PC-3 (cell line): ENCODE measurements at places on chromosomes 5 and 9. TPM values are rescaled to one million over a fixed set of nuclear protein-coding genes. Genes with fewer than 3 reads are reported as not detected.
A peak's percentile ranks its signal among the peaks of the same experiment; 100 is the strongest.

Gene SPARC
- total RNA-seq = 0.86 and 2.7 TPM in 2 replicates

Gene PCDHB13
- total RNA-seq = 0.40 and 0.52 TPM in 2 replicates

Gene ENG
- 1.1 and 1.2 TPM in 2 replicates for total RNA-seq

Gene ORM2
- total RNA-seq = not detected in 2 replicates

Gene RABGAP1
- 12.7 and 16.5 TPM in 2 replicates for total RNA-seq

Gene ECM2
- total RNA-seq = 0.29 TPM in 1 of 2 replicates, not detected in the other

Gene MED27
- 22.7 and 38.4 TPM in 2 replicates for total RNA-seq

Gene CCL27
- total RNA-seq = not detected in 2 replicates

Gene GZMA
- total RNA-seq = not detected in 2 replicates

Gene PDLIM7
- 159 and 195 TPM in 2 replicates for total RNA-seq

DNA sequence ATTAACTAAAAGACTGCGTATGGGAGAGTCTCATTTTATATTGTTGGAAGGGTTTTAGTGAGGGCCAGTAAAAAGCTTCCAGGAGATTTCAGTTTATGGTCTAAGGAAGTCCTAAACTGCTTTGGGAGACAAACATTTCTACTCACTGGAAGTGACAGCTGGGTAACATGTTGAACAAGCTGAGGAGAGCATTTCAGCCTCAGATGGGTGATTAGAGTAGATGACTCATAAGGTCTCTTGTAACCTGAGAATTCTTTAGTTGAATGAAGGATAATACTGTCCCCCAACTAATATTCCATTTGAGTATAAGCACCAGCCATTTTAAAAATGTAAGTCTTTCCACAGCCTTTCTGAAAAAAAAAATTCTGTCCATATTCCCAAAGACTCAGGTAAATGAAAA lies 218.0 kb upstream of the C9orf72 start:
- no peak overlapping the region for H3K27ac ChIP-seq
- H3K4me3 ChIP-seq = no peak overlapping the region
- H3K36me3 ChIP-seq = no peaks in the 10 kb centered on the region
- peak; percentile 15 for DNase-seq

- no peaks in the 10 kb centered on the region for H3K4me1 ChIP-seq
- H3K4me3 ChIP-seq = no peak overlapping the region
Observed at GRCh38 chr5:34991486-34992238, 56.1 kb downstream of the AGXT2 start.

- H3K36me3 ChIP-seq = no peaks in the 10 kb centered on the region
- peak; percentile 69 for DNase-seq
- peaks cover 14% of the 10 kb centered on the region for H3K4me1 ChIP-seq
- no peaks in the 10 kb centered on the region for H3K27me3 ChIP-seq
- no peak overlapping the region for H3K4me3 ChIP-seq
- H3K27ac ChIP-seq = no peak overlapping the region
Observed at GRCh38 chr9:80061940-80062339, 490.2 kb downstream of the TLE4 start.

DNA sequence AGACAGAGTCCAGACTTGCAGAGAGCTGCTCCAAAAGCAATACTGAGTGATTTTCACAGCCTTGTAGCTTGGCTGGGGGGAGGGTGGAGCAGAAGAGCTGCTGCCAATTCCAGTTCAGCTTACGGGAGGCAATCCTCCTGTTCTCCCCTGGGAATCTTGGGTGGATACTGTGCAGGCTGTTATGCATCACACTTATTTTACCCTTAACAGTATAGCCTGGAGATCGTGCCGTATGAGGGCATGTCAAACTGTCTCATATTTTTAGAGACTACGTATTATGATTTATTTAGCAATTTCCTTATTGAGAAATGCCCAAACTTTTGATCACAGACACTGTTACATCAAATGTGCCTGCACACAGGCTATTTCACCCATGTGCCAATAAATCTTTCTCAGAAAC lies 85.2 kb downstream of the BASP1 start:
- H3K27ac ChIP-seq = peak overlapping the region; percentile 26; the same call in 1 of the 2 replicates
- peaks cover 35% of the 10 kb centered on the region for H3K4me1 ChIP-seq
- H3K27me3 ChIP-seq = no peaks in the 10 kb centered on the region
- H3K4me3 ChIP-seq = no peak overlapping the region
- DNase-seq = no peak

DNA sequence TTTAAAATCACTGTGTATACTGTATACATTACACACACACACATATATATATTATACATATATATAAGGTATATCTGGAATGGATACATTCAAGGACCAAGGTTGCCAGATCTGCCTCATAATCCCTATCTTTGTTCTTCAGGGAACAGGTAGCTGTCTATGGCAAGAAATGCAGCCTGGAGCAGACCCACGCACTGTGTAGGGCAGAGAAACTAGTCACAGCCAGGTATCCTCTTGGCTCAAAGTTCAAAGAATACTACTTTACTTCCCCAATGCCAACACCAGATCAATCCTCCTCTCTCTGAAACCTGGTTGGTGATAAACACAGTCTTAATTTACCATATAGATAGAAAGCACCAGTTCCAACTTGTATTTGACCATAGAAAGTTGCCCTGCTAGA lies 313.6 kb downstream of the PRELID2 start:
- H3K4me1 ChIP-seq = no peaks in the 10 kb centered on the region
- no peak for DNase-seq
- H3K27me3 ChIP-seq = no peaks in the 10 kb centered on the region
- no peak overlapping the region for H3K27ac ChIP-seq
- H3K36me3 ChIP-seq = no peaks in the 10 kb centered on the region

DNA sequence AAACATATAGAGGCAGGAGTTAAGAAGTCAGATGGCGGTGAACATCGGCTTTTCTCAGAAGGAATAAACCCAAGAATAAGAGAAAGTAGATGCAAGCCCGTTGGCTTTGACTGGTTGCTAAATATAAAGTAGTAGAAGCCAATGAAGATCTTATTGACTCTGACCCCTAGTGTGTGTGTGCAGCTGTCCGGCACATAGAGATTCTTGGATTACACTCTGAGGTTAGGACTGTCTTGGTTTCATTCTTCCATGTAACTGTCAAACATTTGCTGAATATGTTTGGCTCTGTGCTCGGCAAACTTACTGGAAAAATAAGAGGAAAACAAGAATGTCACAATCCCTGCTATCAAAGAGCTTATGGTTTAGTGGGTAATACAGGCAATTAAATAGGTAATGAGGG lies 54.9 kb downstream of the ASTN2 start:
- H3K4me1 ChIP-seq = no peaks in the 10 kb centered on the region
- no peak overlapping the region for H3K4me3 ChIP-seq
- H3K36me3 ChIP-seq = no peaks in the 10 kb centered on the region
- no peaks in the 10 kb centered on the region for H3K27me3 ChIP-seq

DNA sequence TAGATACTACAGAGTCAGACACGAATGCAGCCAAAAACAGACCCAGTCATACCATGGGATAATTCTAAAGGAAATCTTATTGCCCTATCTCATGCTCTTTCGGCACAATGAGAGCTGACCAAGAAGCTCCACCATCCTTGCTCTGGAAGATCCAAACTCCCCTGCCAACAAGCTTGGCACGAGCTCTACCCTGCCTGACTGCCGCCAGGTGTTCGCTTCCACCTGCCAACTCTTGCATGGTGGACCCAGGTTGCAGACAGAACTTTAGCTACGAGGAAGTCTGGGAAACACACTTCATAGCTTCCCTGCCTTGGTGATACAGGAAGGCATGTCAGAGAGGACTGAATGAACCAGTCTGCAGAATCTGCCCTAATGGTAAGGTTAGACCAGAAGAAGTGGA lies 355.0 kb downstream of the DRD1 start:
- no peaks in the 10 kb centered on the region for H3K36me3 ChIP-seq
- no peak overlapping the region for H3K4me3 ChIP-seq
- H3K27me3 ChIP-seq = no peaks in the 10 kb centered on the region
- no peak for DNase-seq

DNA sequence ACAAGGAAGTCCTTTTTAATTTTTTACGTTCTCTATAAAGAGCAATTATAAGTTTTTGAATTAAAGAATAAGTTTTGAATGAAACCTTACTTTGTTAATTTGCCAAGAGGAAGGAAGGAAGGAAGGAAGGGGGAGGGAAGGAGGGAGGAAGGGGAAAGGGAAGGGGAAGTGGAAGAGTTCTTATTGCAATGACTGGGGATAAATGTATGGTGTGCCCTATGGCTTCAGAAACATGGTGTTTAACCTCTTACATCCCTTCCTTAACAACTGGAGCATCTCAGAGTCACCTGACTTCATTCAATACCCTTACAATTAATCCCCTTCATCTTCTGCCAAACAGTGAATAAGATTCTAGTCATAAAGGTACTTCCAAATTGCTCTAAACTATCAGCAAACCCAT lies 16.0 kb downstream of the CEMIP2 start:
- no peaks in the 10 kb centered on the region for H3K27me3 ChIP-seq
- H3K27ac ChIP-seq = no peak overlapping the region
- no peaks in the 10 kb centered on the region for H3K36me3 ChIP-seq
- H3K4me3 ChIP-seq = no peak overlapping the region

DNA sequence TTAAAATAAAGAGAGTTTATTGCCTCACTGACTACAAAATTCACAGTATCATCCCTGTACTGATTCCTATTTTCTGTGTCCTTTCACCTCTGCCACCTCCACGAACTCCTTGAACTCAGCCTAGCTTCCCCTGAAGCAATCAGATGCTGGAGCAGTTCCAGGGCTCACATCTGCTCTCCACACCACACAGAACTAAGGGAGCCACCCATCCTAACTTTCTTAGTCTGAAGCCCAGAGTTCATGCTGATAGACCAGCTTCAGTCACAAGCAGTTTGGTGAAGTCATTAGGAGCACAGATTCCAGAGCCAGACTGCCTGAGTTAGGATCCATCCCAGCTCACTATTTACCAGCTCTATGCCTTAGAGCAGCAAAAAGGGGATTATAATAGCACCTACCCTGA lies 15.6 kb upstream of the EPB41L4A start:
- no peak for DNase-seq
- H3K27me3 ChIP-seq = peaks cover 18% of the 10 kb centered on the region; the same call in 1 of the 2 replicates
- no peaks in the 10 kb centered on the region for H3K4me1 ChIP-seq
- H3K36me3 ChIP-seq = no peaks in the 10 kb centered on the region

GRCh38 chr9:121881920-121882500 lies 211.1 kb downstream of the TTLL11 start:
- H3K4me3 ChIP-seq = no peak overlapping the region
- no peaks in the 10 kb centered on the region for H3K4me1 ChIP-seq
- H3K27ac ChIP-seq = no peak overlapping the region
- no peaks in the 10 kb centered on the region for H3K27me3 ChIP-seq
- H3K36me3 ChIP-seq = no peaks in the 10 kb centered on the region

- DNase-seq = no peak
- no peaks in the 10 kb centered on the region for H3K36me3 ChIP-seq
- peaks cover 57% of the 10 kb centered on the region for H3K27me3 ChIP-seq
- H3K4me1 ChIP-seq = no peaks in the 10 kb centered on the region
Observed at GRCh38 chr5:6961123-6961522, 247.9 kb downstream of the TENT4A start.

DNA sequence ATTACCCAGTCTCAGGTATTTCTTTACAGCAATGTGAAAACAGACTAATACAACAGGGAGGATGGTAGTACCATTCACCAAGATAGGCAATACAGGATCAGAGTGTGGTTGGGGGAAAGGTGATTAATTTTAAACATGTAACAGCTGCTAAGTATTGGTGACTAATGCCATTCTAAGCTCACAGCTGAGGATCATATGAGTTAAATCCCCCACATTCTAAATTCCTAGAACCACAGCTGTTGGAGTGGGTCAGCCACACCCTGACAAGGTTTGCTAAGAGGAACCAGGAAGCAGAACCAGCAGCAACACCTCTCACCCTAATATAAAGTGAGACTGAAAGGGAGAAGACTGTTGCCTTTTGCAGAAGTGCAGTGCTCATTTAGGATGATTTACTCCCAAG lies 24.8 kb downstream of the HSPB3 start:
- H3K4me3 ChIP-seq = no peak overlapping the region
- no peak for DNase-seq
- H3K36me3 ChIP-seq = no peaks in the 10 kb centered on the region

- no peaks in the 10 kb centered on the region for H3K27me3 ChIP-seq
- H3K36me3 ChIP-seq = no peaks in the 10 kb centered on the region
- DNase-seq = no peak
- H3K27ac ChIP-seq = no peak overlapping the region
Observed at GRCh38 chr9:116493183-116493860, 193.8 kb upstream of the TRIM32 start.

DNA sequence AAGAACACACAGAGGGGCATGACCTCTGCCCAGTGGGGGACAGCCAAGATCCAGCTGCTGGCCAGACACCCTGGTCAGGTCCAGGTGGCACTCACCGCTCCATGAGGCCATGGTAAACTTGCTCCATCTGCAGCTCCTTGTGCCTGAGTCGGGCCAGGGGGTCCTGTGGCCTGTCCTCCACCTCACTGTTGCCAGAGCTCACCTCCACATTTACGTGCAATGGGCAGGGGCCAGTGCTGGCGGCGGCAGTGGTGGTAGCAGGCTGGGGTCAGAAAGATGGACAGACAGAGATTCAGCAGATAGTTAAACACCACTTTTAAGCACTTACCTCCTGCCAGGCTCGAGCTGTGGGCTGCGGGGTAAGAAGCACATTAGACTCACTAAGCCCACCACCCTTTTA lies 28.0 kb downstream of the AKNA start:
- no peak overlapping the region for H3K4me3 ChIP-seq
- H3K36me3 ChIP-seq = no peaks in the 10 kb centered on the region
- H3K27ac ChIP-seq = no peak overlapping the region
- no peak for DNase-seq
- no peaks in the 10 kb centered on the region for H3K27me3 ChIP-seq
- H3K4me1 ChIP-seq = peaks cover 17% of the 10 kb centered on the region

DNA sequence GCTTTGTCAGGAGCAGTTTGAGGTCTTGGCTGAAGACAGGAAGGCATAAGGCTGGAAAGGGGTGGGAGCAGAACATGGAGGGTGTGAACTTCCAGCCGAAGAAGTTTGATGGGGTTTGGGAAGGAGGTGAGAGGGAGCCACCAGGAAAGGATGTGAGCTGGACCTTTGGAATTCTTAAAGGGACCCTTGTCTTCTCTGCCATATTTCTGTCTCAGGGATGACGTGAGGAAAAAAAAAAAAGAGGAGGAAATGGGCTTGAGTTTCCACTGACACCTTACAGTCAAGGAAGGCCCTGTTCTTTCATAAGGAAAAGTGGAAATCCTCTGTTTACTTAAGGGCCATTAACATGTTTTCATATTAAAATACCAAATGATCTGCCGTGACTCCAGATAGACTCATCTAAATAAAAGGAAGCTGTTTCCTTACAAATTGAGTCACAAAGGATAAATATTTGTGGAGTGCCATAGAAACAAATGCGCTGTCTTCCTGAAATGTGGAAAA lies 132.1 kb downstream of the PALM2AKAP2 start:
- no peaks in the 10 kb centered on the region for H3K36me3 ChIP-seq
- H3K4me3 ChIP-seq = peak overlapping the region; percentile 21; the same call in 1 of the 2 replicates
- no peaks in the 10 kb centered on the region for H3K27me3 ChIP-seq
- peak overlapping the region; percentile 99 for H3K27ac ChIP-seq
- DNase-seq = peak; percentile 86

DNA sequence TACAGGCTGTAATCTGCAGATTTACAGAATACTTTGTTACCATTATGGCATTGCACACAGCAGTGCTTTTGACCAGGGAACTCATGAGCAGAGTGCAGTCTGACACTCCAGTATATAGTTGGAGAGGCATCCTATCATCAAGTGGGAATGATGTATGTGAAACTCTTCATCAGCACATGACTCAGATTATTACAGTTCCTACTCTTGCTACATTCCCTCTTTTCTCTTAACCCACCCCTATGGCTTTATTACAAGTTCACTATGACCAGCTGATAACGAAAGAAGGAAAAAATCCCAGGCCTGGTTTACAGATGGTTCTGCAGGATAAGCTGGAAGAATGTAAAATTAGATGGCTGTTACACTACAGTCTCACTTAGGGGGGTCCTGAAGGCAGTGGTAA lies 385.9 kb downstream of the RASEF start:
- no peaks in the 10 kb centered on the region for H3K36me3 ChIP-seq
- H3K27ac ChIP-seq = no peak overlapping the region
- H3K27me3 ChIP-seq = peaks cover 24% of the 10 kb centered on the region
- H3K4me1 ChIP-seq = no peaks in the 10 kb centered on the region
- no peak overlapping the region for H3K4me3 ChIP-seq
